ENCODE measurements at places on chromosomes 2 and 18.

DNA sequence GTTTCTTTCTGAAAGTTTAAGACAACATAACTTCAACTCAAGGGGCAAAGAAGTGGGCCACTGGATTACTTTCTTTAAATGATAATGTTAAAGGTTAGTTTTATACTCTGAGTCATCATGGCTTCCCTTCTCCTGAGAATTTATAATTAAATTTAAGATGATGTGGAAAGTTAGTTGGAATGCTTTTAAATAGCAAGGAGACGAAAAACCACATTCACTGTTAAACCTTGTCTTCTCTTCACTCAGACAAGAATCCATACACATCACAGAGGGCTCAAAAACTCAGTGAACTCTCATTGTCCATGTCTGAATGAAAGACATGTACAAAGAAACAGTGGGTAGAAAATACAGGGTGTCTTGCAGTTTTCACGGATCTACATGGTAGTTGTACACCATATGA is 65.6 kb downstream of the COL5A2 start:
- no peak for DNase-seq

GRCh38 chr2:176081837-176082524 is 1.8 kb downstream of the EVX2 start:
- DNase-seq = no peak

- peak; percentile 33 for DNase-seq
Observed at GRCh38 chr2:102664471-102664909, 45.1 kb downstream of the SLC9A2 start.

- DNase-seq = peak; percentile 84
Observed at GRCh38 chr2:53994818-53995808, 24.3 kb upstream of the PSME4 start.

- no peak for DNase-seq
Observed at GRCh38 chr18:52822160-52822559, 482.2 kb downstream of the DCC start.

DNA sequence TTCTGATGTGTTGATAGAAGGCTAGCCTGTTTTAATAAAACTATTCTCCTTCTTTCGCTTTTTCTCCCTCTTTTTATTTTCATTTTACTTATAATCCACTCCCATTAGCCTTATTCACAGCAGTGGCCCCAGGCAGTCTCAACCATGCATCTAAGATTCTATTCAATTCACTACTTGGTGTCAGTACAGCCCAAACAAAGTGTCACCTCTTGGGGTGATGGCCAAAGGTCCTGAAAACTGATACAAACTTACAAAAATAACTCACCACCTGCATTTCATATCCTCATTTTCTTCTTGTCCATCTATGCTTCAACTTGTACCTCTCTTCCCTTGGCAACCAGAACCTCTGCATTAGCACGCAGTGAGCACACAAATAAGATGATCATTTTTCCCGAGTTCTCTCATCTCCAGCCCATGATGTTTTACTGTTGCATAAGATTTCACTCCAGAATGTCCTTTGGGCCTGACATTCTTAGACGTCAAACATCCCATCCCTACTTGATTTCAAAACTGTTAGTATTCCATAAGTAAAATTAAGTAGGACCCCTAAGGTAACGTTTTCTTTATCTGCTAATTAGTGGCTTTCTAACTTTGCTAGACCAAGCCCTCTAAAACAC is 559.3 kb upstream of the TNP1 start:
- no peak for DNase-seq

- DNase-seq = no peak
Observed at GRCh38 chr2:202115479-202115971, 42.5 kb downstream of the KIAA2012 start.

- DNase-seq = no peak
Observed at GRCh38 chr2:159090514-159091201, 122.2 kb downstream of the TANC1 start.

GRCh38 chr2:218857371-218858137 is 2.1 kb upstream of the WNT6 start:
- no peak for DNase-seq

GRCh38 chr18:61741881-61742454 is 150.8 kb downstream of the RNF152 start:
- DNase-seq = no peak

GRCh38 chr18:49621717-49622351 is 60.0 kb downstream of the LIPG start:
- DNase-seq = no peak

- no peak for DNase-seq
Observed at GRCh38 chr2:100959225-100959880, 42.7 kb upstream of the RPL31 start.

- no peak for DNase-seq
Observed at GRCh38 chr2:222424729-222425671, 657 bp downstream of the SGPP2 start.

DNA sequence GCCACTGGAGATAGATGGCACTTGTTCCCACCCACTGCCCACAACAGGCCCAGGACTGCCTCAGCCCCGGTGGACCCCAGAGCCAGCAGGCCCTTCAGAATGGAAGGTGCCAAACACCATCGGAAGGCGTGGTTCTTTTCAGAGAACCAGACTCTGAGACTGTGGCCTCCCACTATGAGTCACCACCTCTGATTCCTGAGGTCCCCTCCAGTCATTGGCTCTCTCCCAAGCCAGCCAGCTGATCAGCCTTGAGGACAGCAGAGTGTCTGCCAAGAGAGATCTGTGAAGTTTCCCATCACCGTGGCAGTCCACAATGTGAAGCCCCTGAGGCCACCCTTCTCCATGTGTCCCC is 10.4 kb upstream of the MAP3K2 start:
- DNase-seq = peak; percentile 80

GRCh38 chr2:2563309-2563860 is 232.3 kb upstream of the MYT1L start:
- DNase-seq = no peak

GRCh38 chr18:49073437-49073836 is 122.7 kb upstream of the SMAD7 start:
- DNase-seq = no peak

DNA sequence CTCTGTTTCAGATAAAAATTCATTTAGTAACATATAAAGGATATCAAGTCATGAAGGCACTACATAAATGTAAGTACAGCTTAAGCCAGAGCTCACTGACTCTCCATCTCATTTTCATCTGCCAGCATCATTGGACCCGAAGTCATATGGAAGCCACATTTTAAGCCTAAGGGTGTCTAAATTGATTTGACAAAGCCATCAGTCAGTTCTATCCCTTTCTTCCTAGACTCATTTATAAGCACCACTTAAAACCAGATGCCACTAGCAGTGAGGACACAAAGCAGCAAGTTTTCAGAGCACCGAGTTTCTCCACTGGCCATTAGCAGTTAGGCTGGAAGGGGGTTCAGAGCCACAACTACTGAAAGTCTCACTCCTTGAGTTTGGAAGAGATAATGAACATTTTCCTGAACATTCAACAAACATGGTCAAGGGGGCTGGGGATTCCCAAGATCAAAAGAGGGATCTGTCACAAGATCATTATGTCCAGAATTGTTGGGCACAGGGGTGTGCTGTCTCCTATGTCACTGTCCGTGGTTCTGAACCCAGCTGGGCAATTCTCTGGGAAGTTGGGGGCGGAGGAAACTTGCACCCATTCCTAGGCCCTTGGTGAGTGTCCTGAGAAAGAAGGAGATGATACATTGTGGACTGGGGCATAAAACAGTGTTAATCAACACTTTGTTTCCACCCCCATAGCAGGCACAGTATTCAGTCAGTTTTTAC is 158.5 kb upstream of the LMAN1 start:
- DNase-seq = no peak

- DNase-seq = no peak
Observed at GRCh38 chr2:47724221-47724981, 58.5 kb upstream of the MSH6 start.

- no peak for DNase-seq
Observed at GRCh38 chr2:18474700-18475099, 85.8 kb downstream of the RDH14 start.

DNA sequence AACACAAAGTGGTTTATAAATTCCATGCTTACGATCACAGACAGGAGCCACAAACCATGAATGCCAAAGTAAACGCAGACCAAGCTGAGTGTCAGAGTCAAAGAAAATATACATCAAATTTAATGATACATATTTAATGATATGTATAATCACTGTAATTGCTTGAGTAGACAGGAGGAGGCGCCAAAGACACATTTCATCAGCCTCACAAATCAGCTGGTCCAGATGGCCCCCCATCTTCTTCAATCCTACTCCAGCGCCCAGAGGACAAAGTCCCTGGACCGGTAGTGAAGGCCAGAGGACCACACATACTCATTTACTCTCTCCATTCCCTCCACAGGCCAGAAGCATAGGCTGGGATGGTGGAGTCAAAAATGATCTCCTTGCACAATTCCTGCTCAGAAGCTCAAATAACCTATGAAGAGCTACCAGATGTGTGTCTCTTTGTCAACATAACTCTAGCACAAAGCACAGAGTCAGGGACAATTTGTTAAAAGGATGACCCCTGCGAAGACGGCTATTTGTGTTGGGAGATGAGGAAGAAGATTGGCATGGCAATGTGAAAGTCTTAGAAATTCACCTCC is 149.3 kb upstream of the PGAP1 start:
- DNase-seq = peak; percentile 16

DNA sequence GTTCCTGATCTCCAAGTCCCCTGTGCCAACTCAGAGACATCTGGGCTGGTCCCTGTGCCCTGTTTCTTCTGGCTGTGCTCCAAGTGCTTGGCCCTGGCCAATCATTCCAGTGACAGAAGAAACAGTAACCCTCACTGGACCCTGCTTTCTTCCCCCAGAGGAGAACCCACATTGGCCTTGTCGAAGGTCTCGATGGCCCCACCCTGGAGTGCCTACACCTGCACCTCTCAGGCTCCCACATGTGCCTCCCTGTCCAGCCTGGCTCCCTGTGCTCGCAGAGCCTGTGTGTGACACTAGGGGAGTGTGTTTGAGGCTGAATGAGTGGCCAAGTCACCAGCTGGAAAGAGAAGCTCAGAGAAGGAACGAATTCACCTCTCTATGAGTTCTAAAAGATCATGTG is 5.9 kb upstream of the MAL start:
- DNase-seq = no peak

GRCh38 chr2:37060446-37060845 is 23.7 kb downstream of the HEATR5B start:
- DNase-seq = no peak

DNA sequence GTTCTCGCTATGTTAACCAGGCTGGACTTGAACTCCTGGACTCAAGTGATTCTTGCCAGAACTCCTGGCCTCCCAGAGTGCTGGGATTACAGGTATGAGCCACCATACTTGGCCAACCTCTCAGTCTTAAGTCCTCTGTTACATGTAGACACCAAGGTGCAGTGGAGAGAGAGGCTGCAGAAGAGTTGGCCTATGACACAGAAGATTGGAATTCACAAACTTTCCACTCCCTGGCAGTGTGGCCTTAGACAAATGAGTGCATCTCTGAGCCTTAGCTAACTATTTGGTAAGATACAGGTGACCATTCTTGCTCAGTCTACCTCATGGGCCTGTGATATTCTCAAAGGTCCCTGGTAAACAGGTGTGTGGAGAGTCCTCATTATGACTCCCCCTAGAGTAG is 159.7 kb downstream of the MYCN start:
- DNase-seq = no peak

DNA sequence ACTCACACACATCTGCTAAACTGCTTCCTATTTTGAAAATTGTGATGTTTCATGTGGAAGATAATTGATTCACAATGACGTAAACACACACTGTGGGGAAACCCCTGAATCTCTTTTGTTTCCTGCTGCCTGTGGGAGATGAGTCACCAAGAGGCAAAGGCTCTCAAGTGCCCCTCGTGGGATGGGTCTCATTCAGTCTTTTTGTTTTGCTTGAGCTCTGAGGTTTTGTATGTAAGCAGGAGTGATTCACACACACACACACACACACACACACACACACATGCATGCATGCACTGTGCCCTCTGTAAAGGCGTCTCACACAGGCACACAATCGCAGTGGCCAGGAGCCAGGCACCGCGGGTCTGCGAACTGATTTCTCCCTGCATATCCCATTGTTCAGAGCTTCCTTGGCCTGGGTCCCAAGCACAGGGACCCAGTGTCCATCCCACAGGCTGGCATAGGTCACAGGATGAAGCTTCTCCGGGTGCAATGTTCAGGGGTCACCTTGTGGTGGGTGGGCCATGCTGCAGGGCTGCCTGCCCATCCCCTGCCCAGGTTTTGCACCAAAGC is 12.1 kb upstream of the ARHGEF4 start:
- DNase-seq = peak; percentile 93

DNA sequence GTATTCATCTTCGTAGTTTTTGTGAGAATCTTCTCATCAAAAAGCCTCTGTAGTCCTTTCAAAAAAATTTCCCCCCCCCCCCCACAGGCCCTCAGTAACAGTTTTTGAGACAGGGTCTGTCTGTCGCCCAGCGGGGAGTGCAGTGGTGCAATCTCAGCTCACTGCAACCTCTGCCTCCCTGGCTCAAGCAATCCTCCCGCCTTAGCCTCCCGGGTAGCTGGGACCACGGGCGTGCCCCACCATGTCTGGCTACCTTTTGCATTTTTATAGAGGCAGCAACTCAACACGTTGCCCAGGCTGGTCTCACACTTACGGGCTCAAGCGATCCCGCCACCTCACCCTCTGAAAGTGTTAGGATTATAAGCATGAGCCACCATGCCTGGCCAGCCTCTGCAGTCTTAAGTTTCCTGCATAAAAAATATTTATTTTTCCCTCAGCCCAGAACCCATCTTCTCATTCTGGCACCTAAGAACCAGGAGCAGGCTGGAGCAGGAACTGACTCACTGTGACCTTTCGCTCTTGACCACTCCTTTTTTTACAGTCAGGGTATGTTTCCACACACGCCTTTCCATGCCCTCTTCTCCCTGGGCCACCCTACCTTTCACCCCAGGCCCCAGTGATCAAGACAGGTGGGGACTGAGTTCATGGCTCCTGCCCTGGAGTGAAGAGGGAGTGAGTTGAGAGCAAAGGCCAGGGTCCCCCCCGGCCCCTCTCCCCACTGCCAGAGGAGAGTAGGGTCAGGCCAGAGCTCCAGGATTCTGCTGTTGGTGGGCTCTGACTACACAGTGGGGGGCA is 32.5 kb upstream of the NT5DC4 start:
- no peak for DNase-seq

GRCh38 chr2:151878204-151878603 is 50.0 kb upstream of the ARL5A start:
- DNase-seq = no peak

Measured in activated CD4-positive, alpha-beta T cell treated with anti-CD3 and anti-CD28 coated beads, Interleukin-2, amount 50 U/mL, for 16 hours (primary cell).